CD14-positive monocyte (primary cell): ENCODE measurements at places on chromosomes 4 and X.

DNA sequence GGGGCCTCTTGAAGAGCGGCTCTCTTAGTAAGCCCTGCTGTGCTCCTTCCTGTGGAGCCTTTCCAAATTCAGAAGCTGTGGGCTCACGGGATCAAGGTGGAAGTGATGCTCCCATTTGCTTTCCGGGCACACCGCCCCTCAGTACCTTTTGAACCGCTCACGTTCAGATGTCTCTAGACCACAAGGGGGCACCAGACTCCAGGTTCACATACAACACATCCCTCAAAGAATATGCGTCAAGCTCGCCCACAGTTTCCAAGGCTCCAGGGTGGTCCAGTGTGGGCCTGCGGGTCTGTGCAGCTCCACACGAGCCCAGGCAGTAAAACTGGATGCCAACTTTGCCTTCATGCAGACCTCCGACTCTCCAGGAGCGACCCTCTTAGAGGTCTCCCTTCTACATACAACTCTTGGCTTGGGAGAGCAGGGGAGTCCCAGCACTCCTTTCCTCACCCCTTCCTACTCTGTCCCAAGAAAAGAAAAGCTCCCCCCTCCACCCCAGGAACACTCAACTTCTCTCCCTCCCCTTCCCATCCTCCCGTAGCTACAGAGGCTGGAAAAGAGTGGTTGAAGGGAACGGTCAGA, 11.0 kb downstream of the SUPT20HL1 start:
- peak; percentile 8 for DNase-seq

GRCh38 chr4:78629991-78630541, 78.5 kb downstream of the ANXA3 start:
- DNase-seq, result peak; percentile 39

DNA sequence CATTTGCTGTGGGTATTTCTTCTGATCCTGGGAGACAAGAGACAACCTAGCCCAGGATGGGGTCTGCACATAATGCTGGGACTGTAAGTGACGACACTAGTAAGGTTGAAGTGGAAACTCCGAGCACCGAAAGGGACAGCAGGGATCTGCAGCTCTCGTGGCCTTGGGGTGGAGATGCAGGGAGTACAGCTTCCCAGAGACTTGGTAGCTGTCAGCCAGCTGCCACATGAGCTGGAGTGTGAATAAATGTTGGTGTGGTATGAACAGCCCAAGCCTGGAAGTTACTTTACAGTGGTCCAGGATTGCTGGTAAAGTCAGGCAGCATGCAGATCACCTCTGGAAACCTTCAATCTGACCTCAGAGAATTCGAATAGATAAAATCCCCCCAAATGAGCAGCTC, 97.6 kb downstream of the FAM193A start:
- no peak for DNase-seq

GRCh38 chr4:6332042-6332668, 62.5 kb downstream of the WFS1 start:
- DNase-seq, result no peak

- DNase-seq, result peak; percentile 32
Measured at GRCh38 chr4:48270523-48270897, 872 bp upstream of the TEC start.

- DNase-seq, result no peak
Measured at GRCh38 chr4:53365121-53365485, 758 bp downstream of the SCFD2 start.

DNA sequence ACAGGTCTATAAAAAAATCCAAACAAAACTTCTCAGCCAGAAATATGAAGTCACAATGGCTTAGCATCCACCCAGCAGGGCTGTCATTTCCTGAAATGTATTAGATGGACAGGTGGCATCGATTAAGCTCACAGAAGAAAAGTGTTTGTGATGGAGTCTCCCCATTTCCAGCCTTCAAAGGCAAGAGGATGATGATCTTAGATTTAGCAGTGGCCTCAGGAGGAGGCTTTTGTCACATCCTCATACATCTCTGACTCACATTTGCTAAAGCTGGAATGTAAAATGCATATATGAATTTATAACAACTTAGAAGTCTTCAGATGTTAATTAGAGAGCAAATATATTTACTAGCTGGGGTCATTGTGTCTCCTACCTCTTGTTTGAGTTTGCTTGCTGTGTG, 441.9 kb downstream of the SPRY1 start:
- DNase-seq, result no peak

- no peak for DNase-seq
Measured at GRCh38 chr4:44661940-44662622, 10.7 kb upstream of the YIPF7 start.

DNA sequence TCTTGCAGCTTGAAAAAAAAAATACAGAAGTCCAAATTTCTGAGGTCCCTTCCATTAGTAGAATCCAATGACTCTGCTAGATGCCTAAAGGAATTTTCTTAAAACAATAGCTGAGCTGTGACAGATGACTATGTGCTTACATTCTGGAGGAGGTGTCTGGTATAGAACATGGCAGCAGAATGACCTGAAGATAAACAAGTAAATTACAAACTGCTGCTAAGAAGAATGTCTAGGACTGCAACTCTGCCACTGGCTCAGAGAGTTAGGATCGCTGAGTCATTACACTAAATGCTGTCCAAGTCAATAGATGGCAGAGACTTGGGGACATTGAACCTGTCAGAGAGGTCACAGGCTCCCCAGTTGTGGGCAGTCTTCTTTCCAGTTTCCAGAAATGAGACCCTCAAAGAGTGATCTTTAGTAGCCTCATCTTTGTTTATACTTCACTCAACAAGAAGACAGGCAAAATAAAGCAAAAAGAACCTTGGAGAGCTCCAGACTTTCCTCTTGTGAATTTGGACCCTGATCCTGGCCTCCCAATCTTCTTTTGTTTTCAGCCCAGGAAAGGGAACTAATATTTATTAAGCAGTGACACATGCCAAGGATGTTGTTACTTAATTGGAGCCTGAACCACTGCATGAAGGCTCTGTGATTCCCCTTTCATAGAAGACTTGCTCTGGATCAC, 56.4 kb upstream of the SCML1 start:
- DNase-seq, result peak; percentile 9

GRCh38 chr4:84809946-84810345, 156.5 kb downstream of the WDFY3 start:
- no peak for DNase-seq

DNA sequence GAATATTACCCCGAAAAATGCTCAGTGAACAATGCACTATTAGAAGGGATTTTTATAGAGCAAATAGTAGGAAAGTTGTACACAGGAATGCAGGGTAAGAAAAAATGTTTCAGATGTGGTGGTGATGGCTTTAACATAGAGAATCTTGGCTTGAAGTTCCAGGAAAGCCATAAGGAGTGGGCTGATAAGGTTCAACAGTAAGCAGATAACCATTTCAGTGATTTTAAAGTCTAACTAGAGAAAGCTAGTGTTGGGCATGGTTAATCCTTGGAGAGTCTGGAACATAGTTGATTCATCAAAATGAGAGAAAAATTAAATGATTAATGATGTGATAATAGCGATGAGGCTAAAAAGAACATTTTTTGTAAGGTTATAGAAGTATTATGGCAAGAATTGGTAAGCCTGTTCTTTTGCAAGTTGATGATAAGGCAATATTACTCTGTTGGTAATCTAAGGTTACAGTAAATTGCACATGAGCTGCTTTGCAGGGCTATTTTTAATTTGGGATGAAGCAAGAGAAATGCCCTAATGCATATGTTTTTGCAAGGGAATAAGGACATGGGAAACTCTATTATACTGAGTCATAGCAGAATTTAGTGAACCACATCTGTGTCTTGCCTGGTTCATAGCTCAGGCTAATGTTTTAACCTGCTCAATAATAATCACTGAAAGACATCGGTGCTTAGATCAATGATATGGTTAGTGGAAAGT, 44.3 kb downstream of the GALNTL6 start:
- DNase-seq, result no peak

DNA sequence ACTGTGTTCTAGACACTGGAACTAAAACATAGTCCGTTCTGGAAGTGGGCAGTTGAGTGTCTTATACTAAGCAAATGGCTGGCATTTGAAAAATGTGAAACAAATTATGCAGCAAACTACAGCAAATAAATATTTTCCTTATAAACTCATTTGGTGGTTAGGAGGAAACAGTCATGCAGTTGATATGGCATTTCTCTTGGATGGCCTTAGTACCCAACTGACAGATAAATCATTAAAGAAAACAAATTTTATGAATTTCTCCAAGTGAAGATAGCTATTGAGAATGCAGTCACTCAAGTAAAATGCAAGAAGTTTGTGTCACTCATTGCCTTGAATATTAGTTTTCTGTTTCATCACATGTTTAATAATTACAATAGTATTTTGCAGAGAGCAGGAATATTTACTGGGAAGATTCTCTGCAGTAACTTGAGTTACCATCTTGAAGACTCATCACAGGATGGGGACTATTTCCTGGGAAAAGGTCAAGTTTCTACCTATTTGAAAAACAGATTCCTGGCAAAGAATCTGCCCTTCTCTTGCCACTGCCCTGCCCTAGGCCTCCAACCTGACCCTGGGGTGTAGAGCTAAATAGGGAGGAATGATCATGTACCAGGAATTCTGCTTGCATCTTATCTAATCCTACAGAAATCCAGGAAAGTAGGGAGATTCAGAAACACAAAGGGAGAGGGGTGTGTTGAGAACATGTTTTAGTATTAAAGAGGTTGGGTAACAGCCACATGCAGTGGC, 105.9 kb downstream of the SH3RF1 start:
- DNase-seq, result no peak

- no peak for DNase-seq
Measured at GRCh38 chr4:173052439-173052838, 116.2 kb upstream of the GALNT7 start.

- peak; percentile 36 for DNase-seq
Measured at GRCh38 chr4:141640696-141641095, 4.3 kb downstream of the IL15 start.

DNA sequence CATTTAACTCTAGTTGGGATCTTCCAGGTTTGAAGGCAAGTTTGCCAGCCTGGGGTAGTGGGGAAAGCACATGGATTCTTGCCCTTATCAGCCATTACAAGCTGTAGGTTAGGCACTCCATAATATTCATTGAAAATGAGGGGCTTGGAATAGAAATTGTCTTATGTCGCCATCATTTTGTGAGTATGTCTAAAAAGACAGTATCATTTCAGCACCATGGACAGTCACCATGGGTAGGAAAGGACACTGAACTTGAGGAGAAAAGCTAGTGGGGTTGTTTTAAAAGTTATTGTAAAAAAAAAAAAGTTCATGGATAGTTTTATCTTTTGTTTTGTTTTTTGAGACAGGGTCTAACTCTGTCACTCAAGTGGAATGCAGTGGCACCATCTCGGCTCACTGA, 356.1 kb downstream of the HNRNPD start:
- DNase-seq, result no peak

DNA sequence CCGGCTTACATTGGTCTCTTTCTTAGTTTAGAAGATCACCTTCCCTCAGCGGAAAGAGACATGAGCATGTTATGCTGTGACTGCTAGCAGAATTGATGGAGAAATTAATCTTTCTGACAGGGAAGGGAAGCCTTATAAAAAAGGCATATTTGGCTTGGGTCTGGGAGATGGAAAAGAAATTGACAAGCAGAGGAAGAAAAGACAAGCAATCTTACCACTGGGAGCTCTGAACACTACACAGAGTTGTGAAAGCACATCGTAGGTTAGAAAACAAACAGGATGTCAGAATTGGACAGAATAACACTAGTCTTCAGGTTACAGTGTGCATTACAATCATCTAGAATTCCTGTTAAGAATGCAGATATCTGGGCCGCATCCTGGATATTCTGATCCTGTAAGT, 1493.8 kb upstream of the IGFBP7 start:
- no peak for DNase-seq

DNA sequence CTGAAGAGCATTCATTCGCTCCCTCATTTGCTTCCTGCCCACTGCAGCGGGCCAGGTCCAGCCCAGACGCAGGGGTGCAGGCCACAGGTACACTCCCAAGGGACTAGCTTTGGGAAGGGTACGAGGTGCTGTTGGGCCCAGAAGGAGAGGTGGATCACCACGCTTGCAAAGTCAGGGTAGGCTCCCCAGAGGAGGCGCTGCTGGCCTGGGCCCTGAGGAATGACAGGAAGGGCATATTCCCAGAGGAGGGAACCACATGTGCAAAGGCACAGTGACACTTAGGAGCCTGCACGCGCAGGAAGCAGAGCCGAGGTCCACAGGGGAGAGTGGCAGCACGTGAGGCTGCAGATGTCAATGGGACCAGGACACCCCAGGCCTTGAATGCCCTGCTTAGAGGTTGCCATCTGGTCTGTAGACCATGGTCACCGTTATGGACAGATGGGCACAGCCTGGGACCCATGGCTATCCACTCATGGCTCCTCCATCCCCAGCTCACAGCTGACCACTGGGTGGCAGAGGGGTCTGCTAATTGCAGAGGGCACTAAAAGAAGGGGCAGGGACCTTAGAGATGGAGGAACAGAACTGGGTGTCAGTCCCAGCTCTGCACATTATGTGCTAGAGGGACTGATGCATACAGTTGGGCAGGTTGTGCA, 7.9 kb downstream of the HTRA3 start:
- DNase-seq, result no peak

DNA sequence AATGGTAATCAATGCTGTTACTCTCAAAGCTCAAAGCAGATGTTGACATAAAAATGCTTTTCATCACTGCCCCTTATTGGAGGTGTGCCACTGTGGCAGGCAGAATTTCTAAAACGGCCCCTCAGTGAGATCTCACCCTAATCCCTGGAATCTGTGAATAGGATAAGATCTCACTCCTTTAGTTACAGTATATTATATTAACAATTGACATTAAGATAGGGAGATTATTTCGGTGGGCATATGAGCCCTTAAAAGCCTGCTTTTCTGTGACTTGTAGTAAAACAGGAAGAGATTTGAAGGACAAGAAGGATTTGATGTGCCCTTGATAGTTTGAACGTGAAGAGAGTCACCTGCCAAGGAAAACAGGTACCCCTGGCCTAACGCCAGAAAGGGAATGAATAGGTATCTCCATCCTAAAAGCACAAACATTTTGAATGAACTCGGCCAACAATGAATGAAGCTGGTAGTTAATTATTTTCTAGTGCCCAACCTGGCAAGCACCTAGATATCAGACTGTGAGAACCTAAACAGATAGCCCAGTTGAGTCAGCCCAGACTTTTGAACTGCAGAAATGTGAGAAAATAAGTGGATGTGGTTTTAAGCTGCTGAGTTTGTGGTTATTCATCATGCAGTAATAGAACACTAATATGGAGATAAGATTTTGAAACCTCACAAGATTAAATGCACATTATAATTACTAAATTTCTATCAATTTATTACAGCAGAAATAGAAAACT, 881.6 kb downstream of the PCDH18 start:
- no peak for DNase-seq

DNA sequence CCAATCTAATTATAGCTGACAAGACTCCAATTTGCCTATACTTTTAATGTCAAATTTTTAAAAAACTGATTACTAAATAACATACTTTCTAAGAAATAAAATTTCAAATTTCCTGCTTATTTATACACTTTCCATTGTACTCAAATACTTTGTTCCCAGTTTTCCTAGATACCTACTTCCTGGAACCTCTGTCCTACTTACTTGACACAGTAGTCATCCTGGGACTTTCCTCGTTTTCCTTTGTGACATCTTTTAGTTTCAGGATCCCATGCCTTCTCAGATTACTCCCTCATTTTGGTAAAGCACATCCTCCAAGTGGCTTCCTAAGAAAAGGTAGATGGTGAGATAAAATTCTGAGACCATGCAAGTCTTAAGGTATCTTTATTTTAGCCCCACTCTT, 13.3 kb upstream of the FAM184B start:
- no peak for DNase-seq

- no peak for DNase-seq
Measured at GRCh38 chrX:40094900-40095582, 2.7 kb downstream of the BCOR start.
